ENCODE measurements at places on chromosomes 13 and 19.

- no peak for DNase-seq
These were observed 199.4 kb downstream of the USP12 start for GRCh38 chr13:26971990-26972887.

- DNase-seq, result no peak
These were observed 349.7 kb downstream of the LIG4 start for GRCh38 chr13:107865643-107866031.

GRCh38 chr19:17346109-17346671 is 8.8 kb downstream of the GTPBP3 start:
- peak; percentile 77 for DNase-seq

- peak; percentile 38 for DNase-seq
These were observed 926 bp downstream of the PRR12 start for GRCh38 chr19:49591731-49592485.

GRCh38 chr13:50699874-50700663 is 143.4 kb downstream of the DLEU7 start:
- no peak for DNase-seq

- no peak for DNase-seq
These were observed 278.4 kb upstream of the DACH1 start for GRCh38 chr13:72145383-72145782.

- DNase-seq, result no peak
These were observed 365.3 kb downstream of the DCT start for GRCh38 chr13:94114166-94114565.

DNA sequence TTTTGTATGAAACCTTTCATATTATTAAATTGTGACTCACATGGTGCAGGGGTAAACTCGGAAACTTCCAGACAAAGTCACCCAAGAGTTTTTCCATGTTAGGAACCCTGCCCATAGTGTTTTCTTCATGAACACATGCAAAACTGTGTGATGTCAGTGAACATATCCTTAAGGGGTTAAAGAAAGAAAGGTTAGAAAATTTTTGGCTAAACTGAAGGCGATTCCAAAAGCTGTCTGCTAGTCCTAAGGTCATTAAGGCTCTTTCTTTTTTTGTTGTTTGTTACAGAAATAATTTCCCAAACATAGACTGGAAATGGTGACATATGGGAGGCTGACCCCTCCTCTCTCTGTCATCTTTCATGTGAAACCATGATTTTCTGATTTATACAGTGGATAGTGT is 271.9 kb downstream of the DNAJC15 start:
- DNase-seq, result no peak

- no peak for DNase-seq
These were observed 981.5 kb downstream of the DIAPH3 start for GRCh38 chr13:59182241-59182640.

DNA sequence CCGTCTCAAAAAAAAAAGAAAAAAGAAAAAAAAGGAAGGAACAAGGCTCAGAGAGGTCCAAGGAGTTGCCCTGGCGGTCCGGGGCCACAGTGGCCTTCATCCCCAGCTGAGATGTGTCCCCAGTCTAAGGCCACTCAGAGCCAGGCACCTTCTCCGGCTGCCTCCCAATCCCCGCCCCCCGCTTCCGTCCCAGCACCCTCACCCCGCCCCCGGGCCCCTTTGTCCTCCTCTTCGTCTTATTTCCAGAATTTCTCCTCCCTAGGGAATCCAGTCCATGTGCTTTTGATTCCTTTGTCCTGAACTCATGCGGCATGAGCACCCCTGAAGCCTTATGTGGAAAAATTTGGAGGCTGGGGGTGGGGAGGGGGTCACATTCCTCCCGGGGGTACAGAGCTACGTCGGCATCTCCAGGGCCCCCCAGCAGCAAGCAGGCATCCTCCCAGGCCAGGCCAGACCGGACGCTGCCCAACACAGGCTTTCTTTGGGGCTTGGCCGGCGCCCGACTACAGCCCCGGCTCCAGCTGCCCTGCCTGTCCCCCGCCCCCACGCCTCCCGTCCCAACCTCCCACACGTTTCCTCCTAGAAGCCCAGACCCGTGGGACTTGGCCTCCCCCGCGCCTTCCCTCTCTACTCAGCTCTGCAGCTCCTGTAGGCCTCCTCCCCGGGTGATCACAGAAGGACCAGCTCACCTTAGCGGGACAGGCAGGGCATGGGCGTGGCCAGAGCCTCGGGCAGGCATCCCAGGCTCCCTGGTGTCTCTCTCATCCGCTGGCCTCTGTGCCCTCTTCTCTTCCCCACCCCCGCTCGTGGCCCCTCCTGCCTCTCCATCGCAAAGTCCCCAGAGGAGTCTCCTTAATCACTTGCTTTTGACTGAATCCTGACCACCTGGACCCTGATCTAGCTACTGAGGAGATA is 17.8 kb upstream of the ADGRE5 start:
- DNase-seq, result peak; percentile 43

DNA sequence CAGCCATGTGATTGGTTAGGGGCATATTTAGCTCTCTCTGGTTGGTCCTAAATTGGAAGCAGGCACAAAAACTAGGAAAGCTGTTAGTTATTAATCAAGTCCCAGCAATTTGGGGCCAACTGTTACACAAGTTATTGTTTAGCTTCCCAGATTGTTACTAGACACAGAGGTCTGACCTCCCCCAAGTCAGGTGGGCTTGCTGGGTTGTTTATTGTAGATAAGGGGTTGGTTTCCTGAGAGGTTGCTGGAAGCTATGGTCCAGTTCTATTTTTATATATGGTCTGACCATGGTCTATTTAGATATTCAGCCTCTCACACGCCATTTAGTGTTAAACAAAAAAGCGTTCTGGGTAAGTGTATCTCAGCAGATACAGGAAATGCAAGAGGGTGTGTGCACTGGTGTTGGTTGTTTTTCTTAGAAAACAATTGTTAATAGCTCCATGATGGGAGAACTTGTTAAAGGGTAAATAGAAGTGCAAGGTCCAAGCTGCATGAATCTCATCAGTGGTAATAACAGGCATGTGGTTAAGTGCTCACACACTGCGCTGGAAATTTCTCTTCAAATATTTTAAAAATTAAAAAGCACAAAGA is 150.0 kb downstream of the RAP2A start:
- peak; percentile 7 for DNase-seq

DNA sequence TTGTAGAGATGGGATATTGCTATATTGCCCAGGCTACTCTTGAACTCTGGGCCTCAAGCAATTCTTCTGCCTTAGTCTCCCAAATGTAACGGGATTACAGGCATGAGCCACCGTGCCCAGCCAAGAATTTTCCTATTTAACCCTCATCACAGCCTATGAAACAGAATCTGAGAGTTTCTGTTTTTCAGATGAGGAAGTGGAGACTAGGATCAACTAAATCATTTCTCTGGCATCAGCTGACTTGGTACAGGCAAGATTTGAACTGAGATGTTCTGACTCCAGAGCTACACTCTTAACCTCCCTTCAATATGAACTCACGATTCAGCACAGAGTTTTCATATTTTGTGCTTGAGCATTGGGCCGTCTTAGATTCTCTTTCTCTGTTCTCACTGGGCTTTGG is 8.1 kb downstream of the ZNF460 start:
- DNase-seq, result no peak

- DNase-seq, result no peak
These were observed 38.6 kb upstream of the TEX29 start for GRCh38 chr13:111281751-111282311.

DNA sequence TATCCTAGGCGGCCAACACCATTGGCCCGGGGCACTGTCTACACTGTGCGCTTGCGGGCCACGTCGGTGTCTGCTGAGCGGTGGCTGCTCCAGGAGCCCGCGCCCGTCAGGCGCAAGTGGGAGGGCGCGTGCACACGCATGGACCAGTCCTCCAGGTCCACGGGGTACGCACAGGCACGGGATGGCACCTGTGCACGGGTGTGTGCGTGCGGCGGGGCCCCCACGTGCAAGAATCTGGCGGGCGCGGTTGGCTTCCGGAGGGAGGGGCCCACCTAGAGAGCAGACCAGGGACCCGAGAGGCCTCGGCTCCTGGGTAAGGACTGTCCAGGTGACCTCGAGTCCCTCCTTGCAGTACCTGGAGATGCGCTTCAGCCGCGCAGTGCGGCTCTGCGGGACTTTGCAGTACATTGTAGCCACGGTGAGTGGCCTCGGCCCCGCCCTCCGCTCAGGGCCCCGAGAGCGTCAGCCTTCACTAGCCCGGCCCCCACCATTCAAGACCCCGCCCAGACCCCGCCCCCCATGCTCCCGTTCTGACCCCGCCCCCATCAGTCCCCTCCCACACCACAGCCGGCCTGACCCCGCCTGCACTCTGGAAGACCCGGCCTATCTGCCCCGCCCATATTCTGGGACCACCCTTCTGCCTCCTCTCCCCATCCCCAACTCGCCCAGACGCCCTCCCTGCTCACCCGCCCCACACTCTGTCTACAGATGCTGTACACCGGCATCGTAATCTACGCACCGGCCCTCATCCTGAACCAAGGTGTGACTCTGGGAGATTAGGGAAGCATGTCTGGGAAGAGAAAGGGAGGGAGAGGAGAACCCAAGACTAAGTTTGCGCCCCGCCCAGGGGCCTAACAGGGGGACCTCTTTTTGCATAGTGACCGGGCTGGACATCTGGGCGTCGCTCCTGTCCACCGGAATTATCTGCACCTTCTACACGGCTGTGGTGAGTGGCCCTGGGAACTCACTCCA is 2.3 kb downstream of the SLC5A5 start:
- peak; percentile 53 for DNase-seq

DNA sequence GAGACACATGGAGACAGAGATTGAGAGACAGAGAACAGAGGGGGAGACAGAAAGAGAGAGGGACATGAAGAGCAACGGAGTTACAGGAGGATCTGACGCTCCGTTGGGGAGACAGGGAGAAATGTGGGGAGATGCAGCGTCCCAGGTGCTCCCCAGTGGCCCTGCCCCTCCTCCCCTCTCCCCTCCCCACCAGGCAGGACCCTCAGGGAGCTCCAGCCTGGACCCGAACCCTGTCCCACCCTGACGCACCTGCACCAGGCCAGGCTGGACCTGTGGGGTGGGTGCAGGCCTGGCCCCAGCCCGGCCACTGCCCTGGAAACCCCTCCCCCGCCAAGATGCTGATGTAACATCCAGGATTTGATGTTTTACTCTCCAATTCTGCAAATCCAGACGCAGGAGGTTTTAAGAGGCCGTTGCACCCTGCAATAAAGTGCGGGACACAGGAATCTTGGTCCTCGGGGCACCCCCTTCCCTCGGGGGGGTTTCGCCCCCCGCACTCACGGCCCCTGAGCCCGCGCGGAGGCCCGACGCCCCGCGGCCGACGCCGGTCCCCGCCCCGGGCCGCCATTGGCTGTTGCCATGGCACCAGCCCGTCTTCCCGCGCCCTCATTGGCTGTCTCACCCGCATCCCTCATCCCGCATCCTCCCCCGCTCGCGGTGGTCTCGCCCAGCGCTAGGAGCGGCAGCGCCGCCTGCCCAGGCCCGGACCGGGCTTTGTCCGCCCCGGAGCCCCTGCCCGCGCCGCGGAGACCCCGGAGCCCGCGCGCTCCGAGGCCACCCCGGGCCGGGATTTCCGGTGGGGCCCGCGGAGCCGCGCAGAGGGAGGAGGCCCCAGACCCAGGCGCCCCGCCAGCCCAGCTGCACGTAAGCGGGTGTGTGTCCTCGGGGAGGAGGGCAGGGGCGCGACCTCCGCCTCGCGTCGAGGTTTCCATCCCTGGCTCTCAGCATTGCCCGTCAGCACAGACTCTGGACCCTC is at the start of gene APC2:
Gene APC2, plus strand, starts transcription at position 655 of the 976 bp plus-strand sequence. CDS start 2,881 bp downstream, outside the sequence.
- DNase-seq, result no peak

GRCh38 chr19:6260912-6261650 is 18.7 kb downstream of the MLLT1 start:
- peak; percentile 17 for DNase-seq

DNA sequence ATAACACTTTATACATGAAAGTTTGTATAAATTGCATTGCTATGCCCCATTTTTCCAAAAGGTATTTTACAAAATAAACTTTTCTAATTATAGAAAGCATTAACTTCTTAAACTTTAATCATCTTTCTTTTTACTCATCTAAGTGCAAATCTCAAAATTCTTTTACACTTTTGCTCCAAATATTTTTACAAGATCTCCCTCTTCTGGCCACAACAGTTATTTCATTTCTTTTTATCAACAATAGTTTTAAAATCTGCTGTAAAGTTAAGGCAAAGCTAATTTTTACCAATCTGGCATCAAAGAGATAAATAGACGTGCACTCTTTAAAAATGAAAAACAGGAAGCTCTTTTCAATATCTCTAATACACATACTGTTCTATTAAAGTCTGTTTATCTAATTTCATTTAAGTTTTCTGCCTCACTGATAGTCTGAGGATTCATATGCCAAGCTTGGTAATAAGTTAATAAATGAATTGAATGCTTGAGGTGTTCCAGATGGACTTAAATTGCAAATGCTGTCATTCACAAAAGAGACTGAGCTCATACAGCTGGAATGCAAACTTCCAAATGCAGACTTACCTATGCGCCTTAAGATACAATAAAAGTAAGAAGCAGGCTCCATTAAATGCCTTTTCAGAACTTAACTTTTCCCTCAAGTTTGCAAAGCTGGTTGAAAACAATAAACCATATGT is 583.0 kb upstream of the ATXN8OS start:
- DNase-seq, result no peak

GRCh38 chr19:36081894-36082293 is 27.2 kb downstream of the WDR62 start:
- DNase-seq, result no peak

DNA sequence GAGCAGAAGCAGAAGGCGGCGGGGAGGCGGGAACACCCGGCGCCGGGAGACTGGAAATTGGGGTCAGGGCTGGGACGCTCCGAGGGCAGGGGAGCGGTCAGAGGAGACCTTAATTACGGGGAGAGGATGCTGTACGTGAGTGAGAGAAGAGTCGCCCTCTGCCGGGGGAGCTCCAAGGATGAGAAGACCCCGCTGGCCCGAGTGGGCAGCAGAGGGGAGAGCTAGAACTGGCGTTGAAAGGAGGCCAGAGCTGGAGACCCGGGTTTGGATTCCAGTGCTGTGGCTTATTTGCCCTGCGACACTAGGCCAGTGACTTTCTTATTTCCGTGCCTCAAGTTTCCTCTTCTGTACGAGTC is 536 bp downstream of the FAM32A start:
- DNase-seq, result peak; percentile 24

- no peak for DNase-seq
These were observed 395.8 kb upstream of the MIR17HG start for GRCh38 chr13:90951663-90952062.

DNA sequence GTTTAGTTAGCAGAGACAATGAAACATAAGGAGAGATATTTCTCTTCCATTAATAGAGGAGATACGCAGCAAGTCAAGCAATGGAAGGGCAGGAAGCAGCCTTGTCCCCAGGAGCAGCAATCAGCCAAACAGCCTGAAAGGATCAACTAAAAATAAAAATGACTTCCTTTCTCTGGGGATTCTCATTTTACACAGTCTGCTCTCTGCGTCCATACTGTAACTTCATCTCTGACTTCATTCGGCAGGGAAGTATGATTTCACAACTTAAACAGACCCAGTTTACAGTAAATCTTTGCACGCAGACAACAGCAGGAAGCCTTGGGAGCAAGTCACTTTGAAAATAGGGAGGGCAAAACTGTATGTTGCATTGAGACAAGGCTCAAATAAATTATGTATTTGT is 826.7 kb downstream of the DIAPH3 start:
- no peak for DNase-seq

DNA sequence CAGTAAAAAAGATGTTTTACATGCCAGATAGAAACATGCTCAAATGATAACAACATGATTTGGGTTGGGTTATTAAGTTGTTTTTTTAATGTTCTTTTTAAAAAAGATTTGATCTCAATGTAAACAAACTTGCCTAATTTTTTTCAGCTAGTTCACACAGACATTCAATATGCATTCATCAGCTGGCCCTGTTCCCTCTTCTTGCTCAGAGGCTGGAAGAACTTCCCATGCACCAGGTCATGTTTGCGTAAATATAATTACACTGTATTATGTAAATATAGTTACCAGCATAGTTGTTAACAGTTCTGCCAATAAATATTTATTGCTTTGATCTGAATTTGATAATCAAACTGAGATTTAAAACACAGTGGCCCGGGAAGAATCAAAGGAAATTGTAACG is 70.6 kb downstream of the ATP11A start:
- DNase-seq, result no peak

Data from CD4-positive, alpha-beta T cell treated with Interleukin-2 at 100 ng/mL for 4 hours (primary cell).